Activated CD4-positive, alpha-beta T cell treated with anti-CD3 and anti-CD28 coated beads, Interleukin-2, amount 10 ng/mL, durations not matched to agents 7 days and 5 days (primary cell): ENCODE measurements at places on chromosomes 16 and 17.

GRCh38 chr17:41402161-41402560 lies 4.8 kb upstream of the KRT31 start:
- peaks cover 27% of the 10 kb centered on the region for H3K4me1 ChIP-seq
- no peak for DNase-seq
- no peak overlapping the region for H3K4me3 ChIP-seq

DNA sequence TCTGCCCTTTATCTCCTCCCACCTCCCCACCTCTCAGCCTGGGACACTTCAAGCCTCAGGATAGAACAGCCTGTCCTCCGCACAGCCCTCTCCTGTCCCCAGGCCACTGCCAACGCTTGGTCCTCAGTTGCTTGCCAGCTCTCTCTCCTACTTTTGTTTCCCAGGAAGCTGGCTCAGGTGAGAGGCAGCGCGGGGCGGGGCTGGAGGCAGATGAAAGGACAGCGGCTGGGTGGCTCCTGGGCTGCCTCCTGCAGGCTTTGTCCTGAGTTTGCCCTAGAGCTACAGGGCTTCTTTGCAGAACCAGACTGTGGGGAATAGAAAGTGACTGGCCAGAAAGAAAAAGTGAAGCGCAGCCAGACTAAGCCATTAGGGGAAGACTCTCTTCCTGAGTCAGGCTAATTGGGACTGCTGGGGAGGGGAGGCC lies 48.2 kb upstream of the CDC42EP4 start:
- no peaks in the 10 kb centered on the region for H3K4me1 ChIP-seq
- no peak overlapping the region for H3K4me3 ChIP-seq
- H3K27me3 ChIP-seq: no peaks in the 10 kb centered on the region
- DNase-seq: no peak
- no peaks in the 10 kb centered on the region for H3K36me3 ChIP-seq

- no peaks in the 10 kb centered on the region for H3K27me3 ChIP-seq
- peak overlapping the region; percentile 98 for H3K4me3 ChIP-seq
- DNase-seq: peak; percentile 84
- H3K4me1 ChIP-seq: peaks cover 50% of the 10 kb centered on the region
Observed at GRCh38 chr17:7842380-7843256, 8.6 kb downstream of the KDM6B start.

DNA sequence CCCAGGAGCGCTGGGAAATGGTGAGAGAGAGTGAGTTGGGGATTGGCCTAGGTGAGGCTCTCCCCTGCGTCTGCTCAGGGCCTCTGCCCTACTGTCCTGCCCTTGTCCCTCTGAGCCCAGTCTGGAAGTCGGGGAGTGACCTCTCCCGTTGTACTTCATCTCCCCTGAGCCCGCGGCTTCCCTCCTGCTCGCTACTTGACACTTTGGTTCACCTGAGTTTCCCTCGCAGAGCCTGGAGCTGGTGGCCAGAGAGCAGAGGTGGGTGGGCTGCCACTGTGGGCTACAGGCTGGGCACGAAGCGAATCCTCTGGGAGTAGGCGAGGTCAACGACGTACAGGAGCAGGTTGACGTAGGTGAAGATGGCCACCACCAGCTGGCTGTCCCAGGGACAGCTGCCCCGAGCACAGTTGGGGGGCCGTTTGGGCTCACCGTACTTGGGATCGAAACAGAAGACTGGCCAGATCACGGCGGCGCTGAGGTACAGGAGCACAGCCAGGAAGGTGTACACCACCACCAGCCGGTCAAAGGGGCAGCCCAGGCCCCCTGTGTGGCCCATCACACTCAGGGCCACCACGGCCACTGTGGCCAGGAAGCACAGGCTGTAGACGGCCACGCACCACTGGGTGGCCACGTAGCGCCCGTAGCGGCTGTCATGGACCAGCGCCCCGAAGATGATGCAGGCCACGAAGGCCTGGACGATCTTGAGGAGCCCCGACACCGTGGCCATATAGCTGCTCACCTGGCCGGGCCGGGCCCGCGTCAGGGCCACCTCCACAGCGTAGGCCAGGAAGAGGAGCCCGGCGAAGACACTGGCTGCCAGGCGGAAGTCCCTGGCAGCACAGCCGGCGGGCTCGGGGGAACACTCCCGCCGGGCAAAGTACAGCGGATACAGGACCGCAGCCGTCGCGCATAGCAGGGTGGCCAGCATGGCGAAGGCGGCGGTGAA lies 3.7 kb upstream of the PYCR1 start:
- H3K27ac ChIP-seq: no peak overlapping the region
- no peak for DNase-seq
- H3K4me1 ChIP-seq: peaks cover 11% of the 10 kb centered on the region
- H3K4me3 ChIP-seq: no peak overlapping the region

DNA sequence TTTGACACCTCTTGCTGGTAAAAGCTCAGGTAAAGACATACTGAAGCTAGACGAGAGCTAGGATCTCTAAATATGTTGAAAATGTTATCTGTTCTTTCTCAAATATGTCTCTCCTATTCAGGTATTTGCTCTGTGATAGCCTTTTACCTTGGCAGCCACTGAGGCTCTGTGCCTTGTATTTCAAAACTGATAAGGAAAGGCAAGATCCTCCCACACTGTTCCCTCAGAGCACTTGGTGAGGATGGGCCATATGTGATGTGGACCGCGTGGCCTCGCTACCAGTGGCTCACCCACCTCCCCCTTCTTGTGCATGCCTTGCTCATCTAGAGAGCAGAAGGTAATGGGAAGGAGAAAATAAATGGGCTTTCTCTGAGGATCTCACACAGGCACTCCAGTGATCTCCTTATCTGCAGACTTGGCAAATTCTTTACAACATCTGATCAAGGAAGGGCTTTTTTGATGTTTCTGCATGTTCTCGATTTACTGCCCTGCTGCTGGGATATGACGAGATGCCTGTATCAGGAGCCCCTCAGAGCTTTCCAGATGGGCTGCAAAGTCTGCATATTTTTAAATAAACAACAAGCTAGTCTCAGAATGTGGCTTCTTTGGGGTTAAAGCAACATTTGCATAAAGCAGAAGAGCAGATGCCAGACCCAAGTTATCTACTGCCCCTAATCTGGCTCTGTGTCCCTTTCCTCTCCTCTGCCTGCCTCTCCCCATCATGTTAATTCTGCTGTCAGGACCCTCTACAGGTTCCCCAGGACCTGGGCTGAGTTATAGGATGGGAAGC lies 16.9 kb downstream of the HOXB1 start:
- H3K36me3 ChIP-seq: peaks cover 8% of the 10 kb centered on the region
- H3K4me3 ChIP-seq: no peak overlapping the region
- peaks cover 46% of the 10 kb centered on the region for H3K4me1 ChIP-seq
- peaks cover 66% of the 10 kb centered on the region for H3K27me3 ChIP-seq

- no peak for DNase-seq
- no peak overlapping the region for H3K27ac ChIP-seq
- peaks cover 3% of the 10 kb centered on the region for H3K36me3 ChIP-seq
Observed at GRCh38 chr17:67566656-67567055, 151.1 kb upstream of the NOL11 start.

DNA sequence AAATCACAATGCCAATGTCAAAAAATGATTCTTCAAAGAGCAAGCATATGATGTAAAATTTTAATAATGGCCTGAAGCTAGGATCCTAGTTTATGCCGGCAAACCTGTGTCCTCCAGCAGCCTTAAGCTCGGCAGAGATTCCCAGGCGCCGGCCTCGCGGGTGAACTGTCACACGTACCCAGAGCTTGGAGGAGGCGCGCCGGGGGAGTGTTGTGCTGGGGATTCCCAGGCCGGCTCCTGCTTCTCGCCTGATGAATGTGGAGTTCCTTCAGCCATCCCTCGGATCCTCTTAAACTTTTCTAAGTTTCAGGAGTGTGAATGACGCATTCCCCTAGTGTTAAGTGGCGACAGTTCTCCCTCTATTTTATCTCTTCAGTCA lies 19.1 kb upstream of the NTN1 start:
- peak overlapping the region; percentile 16 for H3K27ac ChIP-seq
- peak overlapping the region; percentile 43 for H3K4me3 ChIP-seq
- DNase-seq: no peak
- peaks cover 70% of the 10 kb centered on the region for H3K27me3 ChIP-seq
- peaks cover 1% of the 10 kb centered on the region for H3K36me3 ChIP-seq

DNA sequence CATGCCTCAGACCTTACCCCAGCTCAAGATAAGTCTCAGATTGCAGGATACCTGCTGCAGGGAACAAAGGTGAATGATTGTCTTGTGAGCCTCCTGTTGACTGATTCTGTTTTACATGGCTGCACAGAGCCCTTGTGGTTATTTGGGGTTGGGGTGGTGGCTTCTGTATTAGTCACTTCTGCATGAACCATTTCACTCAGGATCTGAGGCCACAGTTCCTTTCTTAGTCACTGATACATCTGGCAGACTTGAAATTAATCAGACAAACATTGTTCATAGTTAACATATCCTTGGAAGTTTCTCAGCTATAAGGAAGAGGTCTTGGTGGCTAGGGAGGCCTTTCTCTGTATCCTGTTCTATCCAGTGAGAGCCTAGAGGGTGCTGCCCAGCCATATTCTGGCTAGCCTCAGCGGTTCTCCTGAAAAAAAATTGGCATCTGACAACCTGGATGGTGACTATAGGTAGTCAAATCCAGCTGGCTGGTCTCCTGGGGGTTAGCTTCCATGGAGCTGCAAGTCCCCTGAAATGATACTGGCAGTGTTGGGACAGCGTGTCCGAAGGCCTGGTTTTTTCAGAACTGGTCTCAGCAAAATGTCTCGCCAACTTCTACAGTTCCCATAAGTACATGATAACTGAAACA lies 8.4 kb upstream of the PLK1 start:
- no peak overlapping the region for H3K27ac ChIP-seq
- no peaks in the 10 kb centered on the region for H3K27me3 ChIP-seq
- peak; percentile 51 for DNase-seq
- no peak overlapping the region for H3K4me3 ChIP-seq
- H3K36me3 ChIP-seq: peaks cover 59% of the 10 kb centered on the region

- H3K4me1 ChIP-seq: peaks cover 55% of the 10 kb centered on the region
- H3K4me3 ChIP-seq: no peak overlapping the region
- peaks cover 31% of the 10 kb centered on the region for H3K36me3 ChIP-seq
- no peaks in the 10 kb centered on the region for H3K27me3 ChIP-seq
Observed at GRCh38 chr17:66547151-66547865, 244.9 kb downstream of the PRKCA start.

DNA sequence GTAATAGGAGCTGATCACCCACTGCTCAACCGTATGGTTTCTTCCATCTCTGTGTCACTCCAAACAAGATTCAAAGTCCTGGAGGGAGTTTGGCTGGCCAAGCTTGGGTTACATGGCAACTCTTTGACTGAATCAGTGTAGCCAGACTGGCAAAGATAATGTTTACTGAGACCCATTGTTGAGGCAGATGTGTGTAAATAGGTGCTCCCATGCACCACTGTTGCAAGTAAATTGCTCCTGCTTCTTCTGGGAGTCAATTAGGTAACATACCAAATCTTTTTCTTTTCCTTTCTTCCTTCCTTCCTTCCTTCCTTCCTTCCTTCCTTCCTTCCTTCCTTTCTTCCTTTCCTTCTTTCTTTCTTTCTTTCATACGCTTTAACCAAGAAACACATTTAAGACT lies 86.3 kb upstream of the DHX40 start:
- DNase-seq: no peak
- peaks cover 6% of the 10 kb centered on the region for H3K4me1 ChIP-seq
- peaks cover 10% of the 10 kb centered on the region for H3K27me3 ChIP-seq
- no peaks in the 10 kb centered on the region for H3K36me3 ChIP-seq

DNA sequence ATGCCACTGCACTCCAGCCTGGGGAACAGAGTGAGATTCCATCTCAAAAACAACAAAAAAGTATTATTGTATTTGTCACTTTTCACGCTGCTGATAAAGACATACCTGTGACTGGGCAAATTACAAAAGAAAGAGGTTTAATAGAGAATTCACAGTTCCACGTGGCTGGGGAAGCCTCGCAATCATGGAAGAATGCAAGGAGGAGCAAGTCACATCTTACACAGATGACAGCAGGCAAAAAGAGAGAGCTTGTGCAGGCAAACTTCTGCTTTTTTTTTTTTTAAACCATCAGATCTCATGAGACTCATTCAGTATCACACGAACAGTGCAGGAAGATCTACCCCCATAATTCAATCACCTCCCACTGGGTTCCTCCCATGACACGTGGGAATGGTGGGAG lies 41.5 kb upstream of the ETV4 start:
- H3K36me3 ChIP-seq: no peaks in the 10 kb centered on the region
- no peak overlapping the region for H3K4me3 ChIP-seq
- no peak overlapping the region for H3K27ac ChIP-seq
- no peaks in the 10 kb centered on the region for H3K4me1 ChIP-seq
- no peak for DNase-seq

DNA sequence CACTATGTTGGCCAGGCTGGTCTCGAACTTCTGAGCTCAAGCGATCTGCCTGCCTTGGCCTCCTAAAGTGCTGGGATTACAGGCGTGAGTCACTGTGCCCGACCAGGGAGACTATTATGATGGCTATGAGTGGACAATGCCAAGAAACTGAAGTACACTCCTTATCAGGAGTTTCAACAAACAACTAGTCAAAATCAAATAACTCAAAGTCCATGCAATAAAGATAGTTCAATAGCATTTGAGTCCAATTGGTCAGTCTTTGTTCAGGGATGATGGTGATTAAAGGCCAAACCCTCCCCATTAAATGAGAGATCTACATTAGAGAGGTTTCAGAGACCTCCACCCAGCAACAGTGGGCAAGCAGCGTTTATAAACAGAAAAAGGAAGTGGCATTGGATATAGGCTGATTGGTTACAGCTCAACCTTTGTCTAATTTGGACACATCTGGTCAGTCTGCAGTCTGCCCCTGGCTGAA lies 8.0 kb downstream of the CHST5 start:
- H3K4me1 ChIP-seq: no peaks in the 10 kb centered on the region
- H3K36me3 ChIP-seq: no peaks in the 10 kb centered on the region
- no peak for DNase-seq
- H3K4me3 ChIP-seq: no peak overlapping the region
- no peaks in the 10 kb centered on the region for H3K27me3 ChIP-seq

DNA sequence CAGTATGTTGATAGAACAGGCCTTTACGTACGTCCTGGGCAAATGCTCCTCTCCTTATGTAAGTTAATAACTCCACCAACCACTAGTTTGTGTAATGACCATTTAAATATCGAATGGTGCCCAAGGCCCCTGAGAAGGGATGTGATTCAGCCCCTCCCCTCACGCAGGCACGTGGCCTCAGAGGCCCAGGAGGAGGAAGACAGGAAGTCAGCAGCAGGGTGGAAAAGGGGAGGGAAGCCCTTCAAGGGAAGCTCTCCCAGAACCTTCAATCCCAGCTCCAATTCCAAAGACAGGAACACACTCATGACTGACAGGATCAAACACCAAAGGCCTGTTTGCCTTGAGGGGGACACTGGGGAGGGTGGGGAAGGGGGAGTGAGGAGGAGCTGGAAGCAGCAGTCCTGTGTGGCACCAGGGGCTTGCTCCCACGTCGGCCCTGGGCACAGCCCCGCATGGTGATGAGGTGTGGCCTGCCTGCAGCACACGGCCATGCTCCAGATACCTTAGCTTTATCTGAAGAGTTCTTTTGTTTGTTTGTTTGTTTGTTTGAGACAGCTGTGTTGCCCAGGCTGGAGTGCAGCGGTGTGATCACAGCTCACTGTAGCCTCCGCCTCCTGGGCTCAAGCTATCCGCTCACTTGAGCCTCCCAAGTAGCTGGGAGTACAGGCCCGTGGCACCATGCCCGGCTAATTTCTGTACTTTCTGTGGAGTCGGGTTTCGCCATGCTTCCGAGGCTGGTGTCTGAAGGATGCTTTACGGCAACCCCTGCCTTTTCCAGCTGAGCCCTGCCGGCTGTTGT lies 105.0 kb downstream of the ZNF778 start:
- H3K36me3 ChIP-seq: peaks cover 40% of the 10 kb centered on the region
- H3K27me3 ChIP-seq: no peaks in the 10 kb centered on the region
- H3K4me3 ChIP-seq: no peak overlapping the region
